ENCODE measurements at places on chromosomes 2 and 18.

- H3K4me3 ChIP-seq: no peak overlapping the region
- no peaks in the 10 kb centered on the region for H3K36me3 ChIP-seq
- H3K27me3 ChIP-seq: no peaks in the 10 kb centered on the region
Observed at GRCh38 chr2:42074661-42075060, 26.8 kb downstream of the PKDCC start.

- no peak overlapping the region for H3K27ac ChIP-seq
- no peak for DNase-seq
- H3K27me3 ChIP-seq: no peaks in the 10 kb centered on the region
- no peak overlapping the region for H3K4me3 ChIP-seq
Observed at GRCh38 chr2:112004253-112004645, 50.8 kb upstream of the TMEM87B start.

DNA sequence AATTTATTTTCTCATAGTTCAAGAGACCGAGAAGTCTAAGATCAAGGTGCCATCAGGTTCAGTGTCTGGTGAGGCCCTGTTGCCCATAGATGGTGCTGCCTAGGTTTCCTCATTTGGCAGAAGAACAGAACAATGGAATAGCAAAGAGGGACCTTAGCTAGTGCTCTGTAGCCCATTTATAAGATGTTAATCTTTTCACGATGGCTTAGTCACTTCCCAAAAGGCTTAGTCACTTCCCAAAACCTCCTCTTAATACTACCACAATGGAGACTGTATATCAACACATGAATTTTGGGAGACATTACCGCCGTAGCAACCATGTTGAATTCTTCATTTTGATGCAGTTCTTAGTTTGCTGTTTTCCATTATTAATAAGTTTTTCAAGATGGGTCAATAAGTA, 246.3 kb upstream of the NRP2 start:
- no peak for DNase-seq
- H3K27ac ChIP-seq: no peak overlapping the region
- no peaks in the 10 kb centered on the region for H3K36me3 ChIP-seq
- H3K27me3 ChIP-seq: no peaks in the 10 kb centered on the region
- no peaks in the 10 kb centered on the region for H3K4me1 ChIP-seq

GRCh38 chr2:239929504-239929903, 95.6 kb downstream of the NDUFA10 start:
- DNase-seq: peak; percentile 13
- H3K4me1 ChIP-seq: no peaks in the 10 kb centered on the region
- no peaks in the 10 kb centered on the region for H3K27me3 ChIP-seq
- H3K27ac ChIP-seq: no peak overlapping the region
- H3K36me3 ChIP-seq: no peaks in the 10 kb centered on the region
- H3K4me3 ChIP-seq: no peak overlapping the region

- H3K4me1 ChIP-seq: no peaks in the 10 kb centered on the region
- H3K27me3 ChIP-seq: no peaks in the 10 kb centered on the region
- no peak overlapping the region for H3K4me3 ChIP-seq
- H3K36me3 ChIP-seq: no peaks in the 10 kb centered on the region
- H3K27ac ChIP-seq: no peak overlapping the region
- no peak for DNase-seq
Observed at GRCh38 chr18:41128126-41128525, 826.9 kb upstream of the PIK3C3 start.
